Non-pigmented ciliary epithelial cell (primary cell): ENCODE measurements at places on chromosomes 6 and 20.

DNA sequence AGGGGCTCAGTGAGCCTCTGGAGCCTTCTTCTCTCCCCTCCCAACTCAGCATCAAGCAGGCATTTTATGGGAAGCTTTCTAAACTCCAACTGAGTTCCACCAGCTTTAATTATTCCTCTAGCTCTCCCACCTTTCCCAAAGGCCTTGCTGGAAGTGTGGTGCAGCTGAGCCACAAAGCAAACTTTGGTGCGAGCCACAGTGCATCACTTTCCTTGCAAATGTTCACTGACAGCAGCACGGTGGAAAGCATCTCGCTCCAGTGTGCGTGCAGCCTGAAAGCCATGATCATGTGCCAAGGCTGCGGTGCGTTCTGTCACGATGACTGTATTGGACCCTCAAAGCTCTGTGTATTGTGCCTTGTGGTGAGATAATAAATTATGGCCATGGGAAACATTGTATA is 78.8 kb downstream of the ASXL1 start:
- DNase-seq = no peak

- no peak for DNase-seq
Measured at GRCh38 chr6:47247227-47247797, 62.4 kb downstream of the TNFRSF21 start.

- DNase-seq = no peak
Measured at GRCh38 chr6:26088344-26088743, 1.1 kb downstream of the HFE start.

DNA sequence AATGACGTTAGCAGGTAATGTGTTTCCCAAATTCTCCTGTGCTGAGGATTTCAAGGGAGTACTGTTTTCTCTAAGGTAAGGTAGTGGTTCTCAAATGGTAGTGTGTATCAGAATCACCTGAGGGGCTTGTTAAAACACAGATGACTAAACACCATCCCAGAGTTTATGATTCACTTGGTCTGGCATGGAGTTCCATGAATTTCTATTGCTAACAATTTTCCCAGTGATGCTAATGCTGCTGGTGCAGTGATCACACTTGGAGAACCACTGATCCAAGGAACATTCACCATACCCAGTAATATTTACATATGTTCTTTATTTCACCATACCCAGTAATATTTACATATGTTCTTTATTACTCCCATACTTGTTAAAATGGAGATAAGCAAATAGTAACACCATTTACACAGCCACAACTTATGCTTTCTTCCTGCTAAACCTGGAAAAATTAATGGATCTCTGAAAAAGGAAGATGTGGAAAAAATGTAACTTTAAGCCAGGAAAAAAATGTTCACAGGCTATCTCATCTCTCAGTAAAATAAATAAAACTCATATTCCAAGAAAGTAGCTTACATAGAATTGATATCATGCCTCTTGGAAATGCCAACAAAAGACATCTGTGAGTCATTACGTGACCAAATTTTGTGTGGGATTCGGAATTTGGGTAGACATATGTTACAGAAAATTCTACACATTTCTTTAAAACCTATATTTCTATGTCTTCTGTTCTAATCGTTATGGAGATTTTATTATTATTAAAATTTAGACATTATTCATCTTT is 129.5 kb downstream of the MMUT start:
- DNase-seq = no peak

- DNase-seq = peak; percentile 6
Measured at GRCh38 chr6:84220809-84221409, 6.5 kb downstream of the CEP162 start.
